Omental fat pad (tissue), 4 donors: ENCODE measurements at places on chromosomes 3 and 15. TPM values are rescaled to one million over a fixed set of nuclear protein-coding genes. Genes with fewer than 3 reads are reported as not detected.

CSPG5 gene
- 1.1 TPM for total RNA-seq

GRAMD1C gene
- total RNA-seq = 7.3 TPM

CACNA2D3 gene
- 4.4 TPM for total RNA-seq

UCN2 gene
- total RNA-seq = not detected

SLC28A1 gene
- not detected for total RNA-seq

GUCA1C gene
- not detected for total RNA-seq

SAXO2 gene
- not detected for total RNA-seq

RETNLB gene
- not detected for total RNA-seq

SYNM gene
- total RNA-seq = 47.3 TPM

CHRFAM7A gene
- 1.3 TPM for total RNA-seq

APOD gene
- total RNA-seq = 1,161 TPM

SCN11A gene
- total RNA-seq = 0.56 TPM

STAB1 gene
- 325 TPM for total RNA-seq

LTF gene
- 9.1 TPM for total RNA-seq

CCDC174 gene
- 11.0 TPM for total RNA-seq

RAB5A gene
- total RNA-seq = 65.7 TPM
